Upper lobe of left lung (tissue), 6 donors: ENCODE measurements at places on chromosomes 11 and 22. TPM values are rescaled to one million over a fixed set of nuclear protein-coding genes. Genes with fewer than 3 reads are reported as not detected.
A peak's percentile ranks its signal among the peaks of the same experiment; 100 is the strongest.

DNA sequence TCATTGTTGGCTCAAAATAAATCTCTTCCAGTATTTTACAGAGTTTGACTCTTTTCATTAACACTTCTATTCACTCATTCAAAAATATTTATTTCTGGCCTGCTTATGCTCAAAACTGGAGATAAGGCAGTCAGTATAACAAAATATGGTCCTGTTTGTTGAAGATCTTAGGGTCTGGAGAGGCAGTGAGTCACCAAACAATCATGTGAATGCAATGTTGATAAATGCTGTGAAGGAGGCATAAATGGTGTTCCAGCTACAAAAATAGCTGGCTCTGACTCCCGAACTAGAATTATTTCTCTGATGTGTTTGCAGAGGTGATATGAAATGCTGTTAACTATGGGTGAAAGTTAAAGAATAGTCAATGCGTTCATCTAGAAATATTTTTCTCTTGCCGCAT lies 390.6 kb downstream of the AASDHPPT start:
- peaks cover 10% of the 10 kb centered on the region for H3K4me1 ChIP-seq
- H3K36me3 ChIP-seq = no peaks in the 10 kb centered on the region
- no peak overlapping the region for H3K27ac ChIP-seq
- H3K4me3 ChIP-seq = no peak overlapping the region

DNA sequence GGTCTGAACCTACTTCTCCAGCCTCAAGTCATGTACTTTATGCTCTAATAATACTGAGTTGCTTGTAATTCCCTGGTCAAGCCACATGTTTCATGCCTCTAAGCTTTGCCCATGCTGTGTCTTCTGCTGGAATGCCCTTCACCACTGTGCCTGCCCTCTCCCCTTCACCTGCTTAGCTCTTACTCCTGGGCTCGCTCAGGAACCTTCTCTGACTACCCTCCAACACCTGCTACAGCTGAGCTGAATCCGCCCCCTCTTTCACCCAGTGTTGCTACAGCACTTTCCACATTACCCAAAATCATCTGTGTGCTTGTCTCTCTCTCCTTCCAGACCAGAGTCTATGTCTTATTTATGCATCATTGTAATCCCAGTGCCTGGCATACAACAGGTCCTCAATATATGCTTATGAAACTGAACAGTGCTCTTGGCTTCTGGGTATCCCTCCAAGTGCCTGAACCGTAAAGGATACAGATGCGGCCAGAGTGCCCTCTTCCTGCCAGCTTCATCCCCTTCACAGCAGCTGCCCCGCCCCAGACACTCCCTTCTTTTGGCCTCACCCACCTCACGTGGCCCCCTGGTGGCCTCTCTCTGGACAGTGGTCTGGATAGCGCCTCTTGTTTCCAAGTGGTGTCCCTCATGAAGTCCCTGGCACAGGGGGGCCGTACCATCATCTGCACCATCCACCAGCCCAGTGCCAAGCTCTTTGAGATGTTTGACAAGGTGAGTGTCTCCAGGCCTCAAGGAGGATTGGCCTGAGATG lies 7.1 kb downstream of the ABCG4 start:
- no peak overlapping the region for H3K27ac ChIP-seq
- no peaks in the 10 kb centered on the region for H3K4me1 ChIP-seq
- H3K36me3 ChIP-seq = no peaks in the 10 kb centered on the region

GRCh38 chr11:8221917-8222495 lies 41.7 kb downstream of the LMO1 start:
- no peak overlapping the region for H3K4me3 ChIP-seq
- DNase-seq = no peak
- H3K36me3 ChIP-seq = no peaks in the 10 kb centered on the region

- peak overlapping the region; percentile 2 for H3K27ac ChIP-seq
- no peaks in the 10 kb centered on the region for H3K27me3 ChIP-seq
- no peak overlapping the region for H3K4me3 ChIP-seq
- no peak for DNase-seq
- no peaks in the 10 kb centered on the region for H3K36me3 ChIP-seq
- H3K4me1 ChIP-seq = peaks cover 7% of the 10 kb centered on the region
Observed at GRCh38 chr11:123461164-123461563, 31.1 kb downstream of the GRAMD1B start.

DNA sequence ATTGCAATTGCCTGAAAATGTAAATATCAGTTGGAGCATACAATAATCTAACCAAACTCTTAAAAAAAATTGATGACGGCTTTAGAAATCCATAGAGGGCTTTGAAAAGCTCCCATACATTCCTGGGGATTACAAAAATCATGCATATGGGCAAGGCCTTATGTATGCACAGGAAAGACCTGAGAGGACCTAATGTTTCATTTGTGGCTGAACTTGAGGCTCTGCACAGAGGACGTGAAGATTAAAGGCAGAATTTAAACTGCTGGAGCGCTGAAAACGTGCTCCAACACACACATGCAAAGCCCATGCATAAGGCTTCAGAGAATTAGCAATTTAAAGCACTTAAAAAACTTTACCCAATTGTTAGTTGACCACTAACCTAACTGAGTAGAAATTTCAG lies 3.5 kb downstream of the OR5B12 start:
- no peaks in the 10 kb centered on the region for H3K27me3 ChIP-seq
- no peak for DNase-seq
- no peaks in the 10 kb centered on the region for H3K36me3 ChIP-seq

DNA sequence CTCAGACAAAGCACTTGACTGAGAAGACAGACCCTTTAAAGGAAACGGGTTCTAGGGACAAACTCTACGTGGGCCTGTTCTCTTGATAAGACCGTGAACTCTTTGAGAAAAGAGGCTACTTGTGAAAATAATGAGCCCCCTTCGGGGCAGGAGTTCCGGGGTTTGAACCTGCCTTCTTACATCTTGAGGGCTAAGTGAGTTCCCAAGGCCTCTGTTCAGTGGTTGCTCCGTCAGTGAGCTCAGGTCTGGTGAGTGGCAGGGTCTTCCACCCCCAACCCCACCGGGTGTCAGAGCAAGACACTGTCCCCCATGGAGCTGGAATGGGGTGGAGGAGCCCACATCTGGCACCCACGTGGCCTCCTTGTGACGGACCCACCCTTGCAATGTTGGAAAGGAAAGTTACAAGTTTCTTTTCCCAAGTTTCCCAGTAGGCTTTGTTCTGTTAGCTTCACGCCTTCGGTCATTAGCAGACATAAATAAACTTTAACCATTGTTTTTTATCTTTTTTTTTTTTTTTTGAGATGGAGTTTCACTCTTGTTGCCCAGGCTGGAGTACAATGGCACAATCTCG lies 6.3 kb upstream of the SAMM50 start:
- no peak overlapping the region for H3K27ac ChIP-seq
- H3K27me3 ChIP-seq = no peaks in the 10 kb centered on the region
- DNase-seq = no peak

GRCh38 chr11:81207421-81208054 lies 1526.1 kb downstream of the FAM181B start:
- H3K4me3 ChIP-seq = no peak overlapping the region
- H3K4me1 ChIP-seq = no peaks in the 10 kb centered on the region
- peak; percentile 75 for DNase-seq
- H3K27me3 ChIP-seq = no peaks in the 10 kb centered on the region

DNA sequence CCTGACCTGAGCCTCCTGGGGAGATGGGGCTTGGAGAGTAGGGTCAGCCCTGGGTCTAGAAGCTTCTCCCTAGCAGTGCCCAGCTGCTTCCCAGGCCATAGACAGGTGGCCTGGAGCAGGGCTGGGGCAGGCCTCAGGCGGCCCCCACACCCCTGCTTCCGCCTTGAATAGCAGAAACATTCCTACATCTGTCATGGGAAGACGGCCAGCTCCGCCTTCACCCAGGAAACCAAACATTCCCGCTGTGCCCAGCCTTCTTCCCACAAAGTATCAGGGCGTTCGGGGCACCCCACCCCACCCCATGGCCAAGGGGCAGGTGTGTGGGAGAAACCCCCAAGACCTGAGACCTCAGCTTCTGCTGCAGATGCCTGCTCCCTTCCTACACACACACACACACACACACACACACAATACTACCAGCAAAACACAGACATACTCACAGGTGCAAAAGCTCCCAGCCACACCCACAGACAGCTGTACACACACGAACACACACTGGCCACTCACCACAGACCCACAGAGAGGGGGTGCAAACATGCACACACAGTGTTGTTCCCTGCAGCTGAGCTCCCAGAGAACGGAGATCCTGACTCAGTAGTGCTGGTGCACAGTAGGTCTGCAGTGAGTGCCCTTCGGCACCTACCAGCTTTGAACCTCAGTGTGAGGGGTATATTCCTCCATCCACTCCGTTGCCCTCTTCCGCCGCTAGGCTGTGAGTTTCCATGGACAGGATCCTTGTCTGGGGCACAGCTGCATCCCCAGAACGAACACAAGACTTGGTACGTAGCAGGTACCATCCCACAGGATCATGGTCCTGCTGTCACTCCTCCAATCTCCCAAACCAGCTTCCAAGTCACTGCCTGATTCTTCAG lies 37.4 kb downstream of the PDGFB start:
- H3K36me3 ChIP-seq = no peaks in the 10 kb centered on the region
- no peak overlapping the region for H3K4me3 ChIP-seq
- peaks cover 21% of the 10 kb centered on the region for H3K4me1 ChIP-seq
- no peak for DNase-seq

DNA sequence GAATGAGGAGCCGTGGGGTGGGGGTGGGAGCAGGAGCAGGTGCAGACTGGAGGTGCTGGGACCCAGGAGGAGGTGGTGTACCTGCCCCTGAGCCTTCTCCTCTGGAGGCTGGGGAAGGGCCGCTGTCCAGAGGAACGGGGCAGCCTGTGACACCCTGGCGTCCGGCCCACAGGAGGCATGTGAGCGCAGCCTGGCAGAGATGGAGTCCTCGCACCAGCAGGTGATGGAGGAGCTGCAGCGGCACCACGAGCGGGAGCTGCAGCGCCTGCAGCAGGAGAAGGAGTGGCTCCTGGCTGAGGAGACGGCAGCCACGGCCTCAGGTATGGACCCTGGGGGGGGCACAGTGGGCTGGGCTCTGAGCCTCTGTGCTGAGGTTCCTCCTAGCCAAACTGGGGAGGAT lies 42.2 kb upstream of the GCAT start:
- H3K27me3 ChIP-seq = no peaks in the 10 kb centered on the region
- peaks cover 81% of the 10 kb centered on the region for H3K36me3 ChIP-seq
- no peak for DNase-seq
- H3K27ac ChIP-seq = no peak overlapping the region

DNA sequence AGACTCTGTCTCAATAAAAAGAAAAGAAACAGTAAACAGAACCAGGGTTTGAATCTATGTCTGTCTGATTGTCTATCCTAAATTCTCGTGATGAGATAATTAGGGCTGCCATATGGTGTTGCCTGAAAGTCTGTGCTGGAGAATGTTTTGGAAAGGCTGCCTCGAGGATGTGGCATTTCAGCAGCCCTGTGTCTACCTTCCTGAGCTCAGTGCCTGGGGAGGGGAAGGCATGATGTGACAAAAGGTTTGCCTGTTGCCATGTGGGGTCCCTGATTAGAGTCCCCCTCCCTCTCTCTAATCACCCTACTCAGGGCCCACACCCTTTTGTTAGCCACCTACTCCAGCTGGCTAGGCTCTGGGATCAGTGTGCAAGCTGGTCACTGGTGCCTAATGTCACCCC lies 15.2 kb downstream of the CD82 start:
- no peak overlapping the region for H3K4me3 ChIP-seq
- no peaks in the 10 kb centered on the region for H3K27me3 ChIP-seq
- H3K36me3 ChIP-seq = peaks cover 24% of the 10 kb centered on the region
- peaks cover 43% of the 10 kb centered on the region for H3K4me1 ChIP-seq

- H3K27me3 ChIP-seq = no peaks in the 10 kb centered on the region
- no peak overlapping the region for H3K4me3 ChIP-seq
- H3K36me3 ChIP-seq = no peaks in the 10 kb centered on the region
- no peak for DNase-seq
Observed at GRCh38 chr11:73226297-73227006, 8.4 kb downstream of the P2RY2 start.

- no peaks in the 10 kb centered on the region for H3K36me3 ChIP-seq
- no peak overlapping the region for H3K4me3 ChIP-seq
- no peak for DNase-seq
- H3K4me1 ChIP-seq = no peaks in the 10 kb centered on the region
Observed at GRCh38 chr22:33512908-33513307, 407.4 kb downstream of the LARGE1 start.

GRCh38 chr11:133082841-133083488 lies 449.3 kb downstream of the OPCML start:
- peak overlapping the region; percentile 45 for H3K4me3 ChIP-seq
- peaks cover 18% of the 10 kb centered on the region for H3K27me3 ChIP-seq
- H3K27ac ChIP-seq = no peak overlapping the region
- H3K4me1 ChIP-seq = peaks cover 13% of the 10 kb centered on the region

- H3K27me3 ChIP-seq = no peaks in the 10 kb centered on the region
- DNase-seq = no peak
- H3K36me3 ChIP-seq = no peaks in the 10 kb centered on the region
- no peak overlapping the region for H3K4me3 ChIP-seq
- no peak overlapping the region for H3K27ac ChIP-seq
Observed at GRCh38 chr11:12725863-12726682, 51.9 kb downstream of the TEAD1 start.

GRCh38 chr11:14645015-14645912 lies 1.7 kb downstream of the PDE3B start:
- H3K27ac ChIP-seq = peak overlapping the region; percentile 97
- no peaks in the 10 kb centered on the region for H3K36me3 ChIP-seq
- H3K27me3 ChIP-seq = no peaks in the 10 kb centered on the region
- peak overlapping the region; percentile 91 for H3K4me3 ChIP-seq
- H3K4me1 ChIP-seq = peaks cover 7% of the 10 kb centered on the region

GRCh38 chr11:77152846-77153245 lies 24.8 kb downstream of the MYO7A start:
- H3K27ac ChIP-seq = no peak overlapping the region
- no peak overlapping the region for H3K4me3 ChIP-seq
- no peaks in the 10 kb centered on the region for H3K27me3 ChIP-seq
- no peak for DNase-seq
- H3K36me3 ChIP-seq = no peaks in the 10 kb centered on the region

DNA sequence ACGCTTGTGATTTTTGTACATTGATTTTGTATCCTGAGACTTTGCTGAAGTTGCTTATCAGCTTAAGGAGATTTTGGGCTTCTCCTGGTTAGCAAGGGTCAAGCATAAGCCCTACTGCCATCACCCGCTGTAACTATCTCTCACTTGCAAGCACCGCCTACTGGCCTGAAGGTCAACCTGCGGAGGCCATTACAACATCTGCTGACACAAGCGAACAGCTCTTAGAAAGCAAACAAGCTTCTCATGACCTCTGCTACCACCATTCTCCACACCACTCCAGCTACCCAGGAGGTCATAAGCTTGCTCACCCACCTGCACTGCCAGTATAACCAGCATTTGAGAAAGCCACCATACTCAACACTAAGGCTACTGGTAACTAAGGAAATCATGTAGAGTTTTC lies 288.4 kb upstream of the KIRREL3 start:
- H3K4me3 ChIP-seq = no peak overlapping the region
- no peak overlapping the region for H3K27ac ChIP-seq
- DNase-seq = no peak
- H3K4me1 ChIP-seq = no peaks in the 10 kb centered on the region

CD3D gene
- 4.2 TPM for total RNA-seq

SLC16A8 gene
- 6.3 TPM for total RNA-seq

SVIP gene
- total RNA-seq = 16.0 TPM

LINC01488 gene
- total RNA-seq = not detected

CHORDC1 gene
- total RNA-seq = 34.9 TPM

KIF18A gene
- total RNA-seq = 1.4 TPM

GGTLC2 gene
- 5.2 TPM for total RNA-seq

SMTN gene
- total RNA-seq = 26.1 TPM

TREH gene
- total RNA-seq = not detected

CARD16 gene
- 22.5 TPM for total RNA-seq

OR5M10 gene
- total RNA-seq = not detected

BRSK2 gene
- total RNA-seq = 0.11 TPM
